WTC11 (cell line): ENCODE measurements at places on chromosomes 5 and 9.

GRCh38 chr5:86175224-86175623, 442.5 kb upstream of the COX7C start:
- no peak for DNase-seq
- no peaks in the 10 kb centered on the region for H3K27me3 ChIP-seq
- no peak overlapping the region for H3K4me3 ChIP-seq
- no peaks in the 10 kb centered on the region for H3K4me1 ChIP-seq

GRCh38 chr5:156963125-156963524, at the start of gene TIMD4:
Gene TIMD4, minus strand, starts transcription at chr5:156963226. Its CDS starts 28 bp downstream, at chr5:156963198.
- no peak within 1 kb of the TSS for H3K27ac ChIP-seq
- no peak within 1 kb of the TSS for H3K4me3 ChIP-seq
- H3K36me3 ChIP-seq, result no peaks in the 10 kb centered on the region
- peaks cover 10% of the 10 kb centered on the region for H3K4me1 ChIP-seq
- no peak for DNase-seq

GRCh38 chr5:133494923-133495246, 117.5 kb downstream of the FSTL4 start:
- H3K27ac ChIP-seq, result no peak overlapping the region; the same call in 1 of the 2 replicates
- no peak for DNase-seq
- H3K36me3 ChIP-seq, result no peaks in the 10 kb centered on the region
- no peaks in the 10 kb centered on the region for H3K27me3 ChIP-seq

DNA sequence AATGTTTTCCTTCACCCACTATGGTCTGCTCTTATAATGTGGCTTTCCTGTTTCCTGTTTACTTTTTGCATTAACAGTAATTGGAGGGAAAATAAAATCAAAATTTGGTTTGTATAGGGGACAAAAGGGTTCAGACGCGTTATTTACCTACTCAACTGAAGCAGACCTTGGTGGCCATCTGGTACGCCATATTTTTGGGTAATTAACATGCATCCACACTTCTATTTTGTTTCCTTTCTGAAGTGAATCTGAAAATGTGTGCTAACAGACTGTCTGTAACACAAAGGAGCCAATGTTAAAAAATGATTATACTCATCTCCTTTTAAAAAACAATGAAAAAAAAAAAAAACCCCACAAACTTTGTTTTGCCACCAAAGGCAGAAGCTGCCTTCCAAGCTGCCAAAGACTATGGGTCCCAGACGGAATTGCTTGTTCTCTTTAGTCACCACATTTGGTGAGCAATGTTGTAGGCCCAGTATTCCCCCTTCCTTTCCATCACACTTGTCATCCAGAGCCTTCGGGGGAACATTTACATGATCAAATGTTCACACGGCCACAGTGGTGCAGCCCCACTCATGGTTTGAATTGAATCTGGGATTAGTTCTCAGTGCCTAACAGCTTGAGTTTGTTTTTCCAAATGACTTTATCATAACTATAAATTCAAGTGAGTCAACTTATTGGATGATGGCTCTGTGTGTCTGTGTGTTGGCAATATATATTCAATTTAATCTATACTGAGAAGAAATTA, 323.7 kb upstream of the CD180 start:
- H3K27me3 ChIP-seq, result no peaks in the 10 kb centered on the region
- peaks cover under 1% of the 10 kb centered on the region; the same call in 1 of the 2 replicates for H3K36me3 ChIP-seq
- no peak overlapping the region for H3K4me3 ChIP-seq

DNA sequence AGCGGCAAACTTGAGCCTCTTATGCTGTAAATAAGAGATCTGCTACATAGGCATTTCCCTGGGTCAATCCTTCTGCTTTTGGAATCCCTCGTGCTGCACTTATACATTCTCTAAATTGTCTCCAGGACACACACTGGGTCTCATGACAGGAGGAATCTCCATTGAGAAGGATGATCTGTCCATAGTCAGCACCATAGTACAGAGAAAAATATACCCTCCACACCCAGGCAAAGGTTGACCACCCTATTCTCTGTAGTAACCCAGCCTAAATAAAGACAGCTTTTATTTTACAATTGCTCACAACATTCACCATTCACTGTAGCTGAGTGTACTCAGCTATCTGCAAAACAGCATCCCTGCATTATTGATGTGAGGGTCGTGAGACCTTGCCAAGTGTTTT, 111.2 kb downstream of the SV2C start:
- no peak for DNase-seq
- no peaks in the 10 kb centered on the region for H3K36me3 ChIP-seq
- H3K27me3 ChIP-seq, result no peaks in the 10 kb centered on the region
- peaks cover 51% of the 10 kb centered on the region for H3K4me1 ChIP-seq

- H3K4me3 ChIP-seq, result no peak overlapping the region
- no peak for DNase-seq
- no peaks in the 10 kb centered on the region for H3K36me3 ChIP-seq
- no peaks in the 10 kb centered on the region for H3K27me3 ChIP-seq
Observed at GRCh38 chr9:73006986-73007385, 54.1 kb upstream of the ALDH1A1 start.

DNA sequence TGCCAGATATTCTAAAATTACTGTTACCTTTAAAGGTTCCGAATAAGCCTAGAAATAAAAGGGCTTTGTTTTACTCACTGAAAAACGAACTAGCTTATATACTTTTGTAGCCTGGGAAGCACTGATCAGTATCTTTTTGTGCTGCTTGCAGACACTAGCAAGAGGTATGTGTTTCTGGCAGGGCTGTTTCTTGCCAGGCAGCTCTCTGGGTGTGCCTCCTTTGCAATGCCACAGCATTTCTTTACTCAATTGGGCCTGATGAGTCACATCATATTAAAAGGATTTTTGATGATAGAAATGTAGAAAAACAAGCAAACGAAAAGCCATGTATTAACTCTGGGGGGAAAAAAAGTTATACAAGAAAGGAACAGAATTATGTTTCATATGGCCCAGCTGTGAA, 35.6 kb downstream of the CD180 start:
- peaks cover 28% of the 10 kb centered on the region for H3K4me1 ChIP-seq
- no peaks in the 10 kb centered on the region; the same call in 1 of the 2 replicates for H3K36me3 ChIP-seq

- H3K4me1 ChIP-seq, result peaks cover 47% of the 10 kb centered on the region
- H3K27me3 ChIP-seq, result no peaks in the 10 kb centered on the region
- no peak overlapping the region for H3K27ac ChIP-seq
- DNase-seq, result no peak
Observed at GRCh38 chr5:115068239-115069086, 101.2 kb downstream of the TRIM36 start.

DNA sequence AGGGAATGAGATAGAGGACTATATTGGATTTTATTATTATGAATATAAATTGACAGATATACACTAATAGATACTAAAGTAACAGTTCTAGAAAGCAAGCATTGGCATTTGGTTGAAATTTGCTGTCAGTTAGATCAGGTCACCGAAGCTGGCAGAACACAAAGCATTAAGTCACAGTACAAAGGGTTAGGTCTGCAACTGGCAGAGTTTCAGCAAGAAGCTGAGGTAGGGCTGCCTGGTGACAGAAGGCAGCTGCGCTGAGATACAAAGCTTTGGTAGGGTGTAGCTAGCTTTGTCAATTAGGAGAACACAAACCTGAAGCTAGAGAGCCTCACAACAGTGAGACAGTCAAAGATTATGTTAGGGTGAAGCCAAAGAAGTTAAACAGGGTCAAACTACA, 6.3 kb upstream of the CSNK1G3 start:
- H3K36me3 ChIP-seq, result no peaks in the 10 kb centered on the region
- H3K27ac ChIP-seq, result no peak overlapping the region
- H3K4me3 ChIP-seq, result no peak overlapping the region
- H3K27me3 ChIP-seq, result no peaks in the 10 kb centered on the region; the same call in 1 of the 2 replicates
- no peak for DNase-seq
- H3K4me1 ChIP-seq, result peaks cover 8% of the 10 kb centered on the region

DNA sequence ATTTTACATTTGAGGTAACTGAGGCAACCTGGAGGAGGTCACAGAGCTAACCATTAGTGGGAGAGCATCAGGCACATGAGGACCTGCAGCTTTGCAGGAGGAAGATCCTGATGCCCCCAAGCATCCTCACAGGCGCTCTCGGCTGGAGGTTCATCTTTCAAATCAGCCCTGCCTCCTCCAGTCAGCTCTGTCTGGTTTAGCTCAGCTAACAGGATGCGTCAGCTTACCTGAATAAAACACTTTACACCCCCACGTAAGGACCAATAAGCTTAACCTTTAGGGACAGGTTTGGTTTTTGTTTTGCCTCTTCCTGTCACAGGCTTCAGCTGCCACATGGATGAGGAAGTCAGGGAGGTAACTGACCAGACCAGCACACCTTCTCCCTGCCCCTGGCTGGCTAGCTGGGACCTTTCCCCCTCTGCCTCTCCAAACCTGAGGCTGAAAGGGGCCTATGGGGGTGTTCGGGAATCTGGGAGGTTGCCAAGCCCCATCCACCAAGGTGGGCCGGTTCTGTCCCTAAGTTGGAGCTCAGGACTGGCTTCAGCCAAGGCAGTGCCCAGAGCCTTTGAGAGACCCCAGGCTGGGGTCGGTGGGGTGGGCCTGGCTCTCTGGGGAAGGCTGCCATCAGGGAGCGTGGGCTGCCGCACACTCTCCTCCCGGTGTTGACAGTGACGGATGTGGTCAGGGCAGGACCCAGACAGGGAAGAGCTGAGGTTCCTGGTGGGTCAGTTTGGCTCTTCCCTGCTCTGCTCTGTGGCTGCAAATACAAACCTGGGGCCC, 20.0 kb upstream of the FCN1 start:
- no peaks in the 10 kb centered on the region; the same call in 1 of the 2 replicates for H3K27me3 ChIP-seq
- H3K4me3 ChIP-seq, result no peak overlapping the region
- no peak overlapping the region for H3K27ac ChIP-seq
- no peak for DNase-seq
- peaks cover 4% of the 10 kb centered on the region; the same call in 1 of the 2 replicates for H3K4me1 ChIP-seq

DNA sequence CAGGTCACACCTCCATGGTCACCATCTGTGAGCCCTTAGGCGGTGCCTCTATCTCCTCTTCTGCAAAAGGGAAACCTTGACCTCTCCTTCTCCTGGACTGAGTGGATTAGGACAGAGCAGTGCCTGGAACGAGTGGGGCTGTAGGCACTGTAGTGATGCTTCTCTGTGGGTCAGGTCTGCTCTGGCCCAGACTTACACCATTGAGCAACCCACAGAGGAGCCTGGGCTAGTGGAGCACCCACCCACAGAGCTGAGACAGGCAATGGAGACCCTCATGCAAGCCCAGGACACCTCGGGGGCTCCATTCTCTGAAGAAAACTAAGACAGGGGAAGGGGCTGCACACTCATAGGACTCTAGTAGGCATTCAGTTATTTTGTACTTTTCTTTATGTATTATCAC, 400.6 kb downstream of the GADD45G start:
- DNase-seq, result no peak
- no peak overlapping the region for H3K4me3 ChIP-seq
- H3K36me3 ChIP-seq, result no peaks in the 10 kb centered on the region
- H3K27ac ChIP-seq, result no peak overlapping the region
- peaks cover 36% of the 10 kb centered on the region for H3K4me1 ChIP-seq
- H3K27me3 ChIP-seq, result no peaks in the 10 kb centered on the region

GRCh38 chr9:81758123-81758797, 68.9 kb upstream of the TLE1 start:
- H3K27me3 ChIP-seq, result no peaks in the 10 kb centered on the region
- no peak overlapping the region for H3K4me3 ChIP-seq
- H3K4me1 ChIP-seq, result peaks cover 26% of the 10 kb centered on the region
- no peak overlapping the region for H3K27ac ChIP-seq
- H3K36me3 ChIP-seq, result no peaks in the 10 kb centered on the region
- DNase-seq, result no peak

GRCh38 chr5:29524227-29524626, 1669.3 kb upstream of the CDH6 start:
- peaks cover 9% of the 10 kb centered on the region for H3K36me3 ChIP-seq
- no peaks in the 10 kb centered on the region for H3K27me3 ChIP-seq
- peak overlapping the region; percentile 93 for H3K27ac ChIP-seq
- no peak for DNase-seq

DNA sequence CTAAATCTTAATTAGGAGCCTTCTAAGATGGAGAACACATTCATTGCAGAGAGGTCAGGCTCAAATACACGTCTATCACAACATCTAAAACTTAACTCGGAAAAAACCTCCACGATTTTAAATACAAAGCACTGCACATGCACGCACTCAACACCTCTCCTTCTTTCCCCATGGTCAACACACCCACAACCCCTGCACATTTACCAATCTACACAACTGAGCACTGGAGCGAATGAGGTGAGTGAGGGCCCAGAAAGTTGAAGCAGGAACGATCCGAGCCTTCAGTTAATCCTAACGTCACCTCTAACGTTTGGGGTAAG, 278 bp upstream of the NIPSNAP3A start:
- no peak for DNase-seq
- peaks cover 25% of the 10 kb centered on the region for H3K4me1 ChIP-seq
- peak overlapping the region; percentile 93; the same call in 1 of the 2 replicates for H3K27ac ChIP-seq
- no peaks in the 10 kb centered on the region for H3K36me3 ChIP-seq

DNA sequence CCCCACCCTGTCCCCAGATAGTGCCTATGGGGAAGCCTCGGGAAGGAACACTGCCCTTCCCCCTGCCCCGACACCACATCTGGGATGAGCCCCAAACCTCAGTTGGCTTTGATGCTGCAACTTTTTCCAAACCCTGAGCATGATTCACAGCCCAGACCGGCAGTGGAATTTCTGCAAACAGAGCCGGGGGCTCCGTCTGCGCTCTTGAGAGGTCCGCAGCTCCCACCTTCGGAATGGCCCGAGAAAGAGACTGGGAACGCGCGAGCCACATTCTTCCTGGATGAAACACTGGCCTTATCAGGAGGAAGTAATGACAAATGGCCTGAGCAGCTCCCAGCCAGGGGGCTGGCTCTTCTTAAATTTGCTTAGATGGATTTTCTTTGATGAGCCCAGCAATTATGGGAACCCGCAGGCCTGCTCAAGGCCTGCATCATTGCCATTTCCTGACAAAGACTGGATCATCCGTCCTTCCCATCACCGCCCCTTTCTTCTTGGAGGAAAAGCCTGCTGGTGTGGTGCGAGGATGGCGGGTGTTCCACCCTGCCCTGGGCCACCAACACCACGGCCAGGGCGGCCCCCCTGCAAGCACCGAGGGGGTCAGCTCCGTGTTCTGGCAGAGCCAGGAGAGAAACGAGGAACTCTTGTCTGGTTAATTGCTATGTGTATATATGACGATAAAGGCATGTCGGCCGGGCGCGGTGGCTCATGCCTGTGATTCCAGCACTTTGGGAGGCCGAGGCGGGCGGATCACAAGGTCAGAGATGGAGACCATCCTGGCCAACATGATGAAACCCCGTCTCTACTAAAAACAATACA, 38.8 kb upstream of the COL5A1 start:
- H3K27ac ChIP-seq, result no peak overlapping the region
- H3K4me3 ChIP-seq, result no peak overlapping the region
- no peaks in the 10 kb centered on the region for H3K4me1 ChIP-seq

- no peak for DNase-seq
- H3K36me3 ChIP-seq, result peaks cover 3% of the 10 kb centered on the region
- H3K4me1 ChIP-seq, result peaks cover 15% of the 10 kb centered on the region
- H3K4me3 ChIP-seq, result no peak overlapping the region
Observed at GRCh38 chr9:123048748-123049147, 15.3 kb downstream of the GPR21 start.

- no peaks in the 10 kb centered on the region for H3K36me3 ChIP-seq
- no peaks in the 10 kb centered on the region for H3K27me3 ChIP-seq
- 0 out of 2 replicates have a peak, but pooled peaks cover 8% of the 10 kb centered on the region for H3K4me1 ChIP-seq
- no peak overlapping the region for H3K4me3 ChIP-seq
- no peak for DNase-seq
Observed at GRCh38 chr9:89864731-89865130, 259.9 kb downstream of the GADD45G start.
